ENCODE measurements at places on chromosomes 3 and 15.
A peak's percentile ranks its signal among the peaks of the same experiment; 100 is the strongest.

DNA sequence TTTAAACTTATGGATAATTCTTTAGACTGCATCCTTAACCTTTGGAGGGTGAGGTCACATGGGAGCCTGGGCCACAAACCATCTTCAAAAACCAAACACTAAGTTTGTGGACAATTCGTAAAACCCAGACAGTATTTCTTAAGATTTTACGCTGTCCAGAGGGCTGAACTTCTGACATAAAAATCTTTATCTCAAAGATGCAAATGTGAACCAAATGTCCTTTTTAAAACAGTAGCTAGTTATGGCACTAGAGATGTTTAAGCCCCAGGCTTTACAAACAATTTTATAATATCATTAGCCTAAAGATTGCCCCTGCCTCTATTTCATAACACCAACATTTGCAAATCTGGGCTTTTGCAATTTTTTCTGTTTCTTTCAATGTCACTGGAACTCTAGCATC is 287.2 kb downstream of the SATB1 start:
- no peak for DNase-seq

- DNase-seq = no peak
Measured at GRCh38 chr15:55499151-55499550, 8.9 kb downstream of the DNAAF4 start.

DNA sequence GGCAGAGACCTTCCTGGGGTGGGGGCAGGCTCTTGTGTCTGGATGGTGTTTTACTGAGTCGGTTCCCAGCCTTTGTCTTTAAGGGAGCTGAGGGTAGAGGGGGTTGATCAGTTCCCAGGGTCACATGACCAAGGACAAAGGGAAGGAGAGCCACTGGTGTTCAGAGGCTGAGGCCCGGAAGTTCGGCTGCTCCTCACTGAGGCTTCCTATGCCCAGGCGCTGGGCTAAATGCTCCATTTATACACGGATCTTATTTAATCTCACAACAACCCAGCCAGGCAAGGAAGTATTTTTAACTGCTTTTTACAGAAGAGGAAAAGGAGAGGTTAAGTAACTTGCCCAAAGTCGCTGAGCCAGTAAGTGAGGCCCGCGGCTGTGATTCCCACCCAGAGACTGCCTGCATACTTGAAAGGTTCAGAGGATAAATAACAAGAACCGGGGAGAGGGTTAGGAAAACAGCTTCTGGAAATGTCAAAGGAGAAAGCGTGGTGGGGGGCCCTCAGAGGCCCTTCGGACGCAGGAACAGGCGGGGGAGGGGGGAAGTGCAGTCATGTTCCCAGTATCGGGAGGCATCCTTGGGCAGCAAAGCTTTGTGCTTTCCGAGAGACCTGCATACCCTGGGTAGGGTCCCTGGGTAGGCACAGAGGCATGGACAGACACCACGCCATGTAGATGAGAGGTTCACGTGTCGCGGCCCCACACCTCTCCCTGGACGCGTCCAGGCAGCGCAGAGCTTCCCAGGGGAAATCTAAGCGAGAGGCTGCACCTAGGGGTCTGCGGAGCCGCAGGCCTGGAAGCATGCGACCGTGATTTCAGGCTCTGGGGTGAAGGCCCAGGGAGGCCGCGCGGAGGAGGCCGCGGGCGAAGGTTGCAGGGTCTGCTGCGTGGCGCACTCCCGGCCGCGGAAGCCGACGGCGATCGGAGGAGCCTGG is 21.3 kb downstream of the EPHB3 start:
- DNase-seq = peak; percentile 42

DNA sequence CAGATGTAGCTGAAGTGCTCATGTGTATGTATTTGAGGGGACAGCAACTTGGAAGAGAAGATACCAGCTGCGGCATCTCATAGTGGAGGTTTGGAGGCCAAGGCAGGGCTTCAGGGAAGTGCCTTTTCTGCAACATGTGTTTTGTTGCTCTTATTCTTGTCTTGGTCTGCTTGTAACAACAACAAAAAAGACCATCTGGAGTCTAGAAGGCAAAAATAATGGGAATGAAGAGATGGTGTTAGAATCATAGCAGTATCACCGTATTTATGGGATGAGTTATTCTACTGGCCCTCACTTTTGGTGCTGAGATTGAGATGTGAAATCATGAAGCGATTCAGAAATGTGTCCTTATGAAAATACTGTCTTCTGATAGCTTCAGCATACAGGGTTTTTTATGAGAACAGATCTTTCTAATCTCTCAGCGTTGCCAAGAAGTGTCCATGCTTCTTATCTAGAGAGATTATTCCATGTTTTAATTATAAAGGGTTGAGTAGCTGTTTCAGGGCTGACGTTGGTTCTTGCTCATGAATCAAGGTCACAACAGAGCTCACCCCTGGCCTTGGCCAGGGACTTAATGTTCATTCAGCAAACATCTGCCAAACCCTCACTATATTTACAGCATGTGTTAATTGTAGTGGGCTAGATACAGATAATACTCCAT is 58.0 kb downstream of the ITPR1 start:
- DNase-seq = no peak

- no peak for DNase-seq
Measured at GRCh38 chr15:38620851-38621594, 56.4 kb upstream of the RASGRP1 start.

DNA sequence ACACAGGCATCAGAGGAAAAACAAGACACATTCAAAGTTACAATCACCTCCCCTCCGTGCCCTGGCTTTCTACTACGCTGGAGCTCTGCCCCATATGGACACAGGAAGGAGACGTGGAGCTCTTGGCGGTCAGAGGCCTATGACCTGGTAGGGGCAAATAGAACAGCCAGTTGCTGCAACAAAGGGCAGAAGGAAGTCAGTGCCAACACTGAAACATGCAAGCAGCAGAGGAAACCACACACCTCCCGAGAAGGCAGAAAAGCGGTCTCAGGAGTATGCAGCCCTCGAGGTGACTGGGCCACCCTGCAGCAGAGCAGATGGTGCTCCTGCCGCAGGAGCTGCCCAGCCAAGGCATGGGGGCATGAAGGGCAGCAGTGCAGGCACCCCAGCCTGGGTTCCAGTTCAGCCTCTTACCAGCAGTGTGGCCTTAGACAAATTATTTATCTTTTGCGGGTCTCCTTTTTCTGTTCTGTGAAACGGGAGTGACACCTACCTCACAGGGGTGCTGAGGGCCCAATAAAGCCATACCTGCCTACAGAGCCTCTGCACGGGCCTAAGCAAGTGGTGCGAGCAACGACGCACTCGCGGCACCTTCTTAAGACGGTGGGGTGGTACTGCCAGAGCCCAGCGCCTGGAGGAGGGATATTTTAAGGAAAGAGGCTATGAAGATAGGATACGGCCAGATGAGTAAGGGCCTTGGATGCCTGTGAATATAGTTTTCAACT is 8.6 kb downstream of the ZXDC start:
- no peak for DNase-seq

- DNase-seq = no peak
Measured at GRCh38 chr3:189490337-189490736, 140.9 kb upstream of the TP63 start.

GRCh38 chr3:157204431-157204830 is 44.5 kb upstream of the CCNL1 start:
- DNase-seq = peak; percentile 28

GRCh38 chr3:185024406-185024805 is 128.5 kb downstream of the C3orf70 start:
- no peak for DNase-seq

GRCh38 chr3:15083252-15083651 is 15.7 kb downstream of the RBSN start:
- no peak for DNase-seq

GRCh38 chr3:45724911-45725310 is 35.7 kb downstream of the SACM1L start:
- DNase-seq = no peak

DNA sequence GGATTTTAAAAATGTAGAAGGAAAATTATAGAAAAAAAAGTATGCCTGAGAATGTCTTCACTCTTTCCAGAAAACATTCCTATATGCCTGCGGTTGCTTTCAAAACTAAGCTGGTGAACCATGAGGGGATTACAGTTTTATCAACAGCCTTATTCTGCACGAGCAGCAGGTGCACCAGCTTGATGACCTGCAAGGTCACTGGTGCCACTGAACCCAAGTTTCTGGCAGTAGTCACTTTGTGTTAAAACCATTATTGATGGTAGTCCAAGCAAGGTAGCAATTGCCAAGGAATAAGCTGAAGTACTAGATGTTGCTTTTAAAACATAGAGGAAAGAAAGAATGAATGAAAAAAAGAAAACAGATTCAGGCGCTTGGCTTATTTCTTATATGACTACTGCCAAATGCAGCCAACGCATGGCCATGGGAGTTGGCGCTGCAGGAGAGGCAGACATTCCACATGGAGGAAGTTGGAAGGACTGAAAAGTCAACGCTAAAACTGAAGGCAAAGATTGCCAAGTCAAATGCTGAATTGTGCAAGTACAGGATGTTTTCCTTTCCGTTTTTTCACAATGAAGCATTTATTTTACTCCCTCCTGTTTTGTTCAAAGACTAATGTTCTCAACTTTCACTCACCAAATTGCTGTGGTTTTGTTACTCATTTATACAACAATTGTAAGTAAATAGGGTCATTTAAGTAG is 601.4 kb downstream of the CADM2 start:
- DNase-seq = no peak

- peak; percentile 37 for DNase-seq
Measured at GRCh38 chr3:128297401-128298138, 144.3 kb downstream of the EEFSEC start.

DNA sequence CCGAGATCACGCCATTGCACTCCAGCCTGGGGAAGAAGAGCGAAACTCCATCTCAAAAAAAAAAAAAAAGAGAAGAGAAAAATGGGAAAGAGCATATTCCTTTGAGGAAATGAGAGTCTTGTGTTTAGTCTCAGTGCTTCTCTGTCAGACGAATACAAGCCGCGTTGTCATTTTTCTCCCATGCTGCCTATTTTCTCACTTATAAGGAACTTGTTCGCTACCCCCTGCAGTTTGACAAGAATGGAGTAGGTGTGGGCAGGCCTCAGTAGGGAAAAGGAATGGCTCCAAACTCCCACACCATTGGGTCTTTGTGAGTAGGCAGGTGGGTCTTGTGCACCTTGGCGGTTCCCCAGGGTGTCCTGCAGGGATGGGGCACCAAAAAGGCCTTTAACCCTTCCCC is 6.5 kb downstream of the GPR160 start:
- DNase-seq = no peak

DNA sequence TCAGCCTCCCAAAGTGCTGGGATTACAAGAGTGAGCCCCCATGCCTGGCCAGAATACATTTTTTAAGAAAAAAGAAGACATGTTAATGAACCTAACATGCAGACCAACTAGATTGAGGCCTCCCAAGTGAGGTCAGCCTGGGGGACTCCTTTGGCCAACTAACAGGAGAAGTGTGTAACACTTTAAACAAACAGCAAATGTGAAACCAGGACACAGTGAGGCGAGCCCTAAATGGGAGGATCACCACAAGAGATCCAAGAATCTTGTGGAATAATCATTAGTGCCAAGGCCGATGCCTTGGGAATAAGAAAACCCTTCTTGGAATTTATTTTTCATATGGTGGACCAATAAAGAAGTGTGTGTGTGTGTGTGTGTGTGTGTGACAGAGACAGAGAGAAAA is 73.9 kb downstream of the ATP10A start:
- DNase-seq = no peak

DNA sequence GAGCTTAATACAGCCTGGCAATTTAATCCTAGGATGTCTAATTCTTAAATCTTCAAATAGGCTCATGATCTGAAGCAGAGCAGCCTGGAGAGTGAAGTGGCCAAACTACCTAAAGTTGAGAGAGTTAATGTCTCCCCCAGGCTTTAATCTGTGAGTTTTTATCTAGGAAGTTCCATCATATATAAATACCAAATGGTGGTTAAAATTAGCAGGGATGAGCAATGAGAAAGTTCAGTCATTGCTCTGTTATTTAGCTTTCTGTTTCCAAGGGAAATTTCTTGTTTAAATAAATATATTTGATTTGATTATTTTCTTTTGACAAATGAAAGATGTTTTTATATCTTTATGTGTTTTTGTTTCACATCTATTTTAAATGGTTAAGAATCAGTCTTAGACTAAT is 274.4 kb upstream of the UMPS start:
- no peak for DNase-seq

DNA sequence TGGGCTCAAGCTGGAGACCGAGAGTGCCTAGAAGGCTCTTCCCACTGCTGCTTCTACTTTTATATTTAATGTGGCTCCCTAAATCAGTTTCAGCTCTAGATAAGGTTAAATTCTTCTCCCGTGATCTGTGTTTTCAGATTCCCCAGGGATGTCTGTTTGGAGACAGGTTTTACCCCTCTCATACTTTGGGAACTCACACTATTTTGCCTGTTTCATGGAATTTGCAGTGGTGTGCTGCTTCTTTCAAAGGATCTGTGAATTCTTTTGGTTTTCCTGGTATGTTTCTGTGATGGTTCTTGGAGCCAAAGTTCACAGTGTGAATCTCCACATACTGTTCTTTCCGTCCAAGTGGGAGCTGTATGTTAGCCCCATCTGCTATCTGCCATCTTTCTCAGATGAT is 238.3 kb upstream of the SLITRK3 start:
- DNase-seq = no peak

DNA sequence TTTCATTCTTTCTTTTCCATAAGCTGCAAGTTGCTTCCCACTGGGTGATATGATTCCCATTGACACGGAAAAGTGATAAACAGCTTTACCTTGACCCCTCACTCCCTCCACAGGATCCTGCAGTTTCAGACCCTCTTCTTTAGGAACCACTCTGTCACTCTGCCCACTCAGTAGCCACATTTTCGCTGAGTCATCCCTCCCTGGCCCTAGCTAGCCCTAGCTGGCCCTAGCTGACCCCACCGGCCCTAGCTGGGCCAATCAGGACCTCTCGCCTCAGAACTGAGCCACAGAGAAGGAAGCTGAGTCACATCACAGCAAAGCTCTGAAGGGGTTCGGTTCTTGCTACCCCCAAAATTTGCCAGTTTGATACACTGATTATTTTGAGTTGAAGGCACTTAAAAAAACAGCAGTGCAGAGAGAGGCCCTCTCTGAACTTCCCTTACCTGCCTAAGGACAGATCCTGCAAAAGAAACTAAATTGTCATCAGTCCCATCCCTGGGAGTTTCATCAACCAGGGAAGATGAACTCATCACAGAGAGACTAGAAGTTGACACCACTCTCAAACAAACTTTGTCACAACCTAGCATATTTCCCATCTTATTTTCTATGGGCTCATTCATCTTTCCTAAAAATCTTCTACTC is 233.5 kb upstream of the PROK2 start:
- DNase-seq = no peak

GRCh38 chr15:51218299-51218938 is 120.0 kb downstream of the CYP19A1 start:
- no peak for DNase-seq

- no peak for DNase-seq
Measured at GRCh38 chr3:181998828-181999227, 287.1 kb downstream of the SOX2 start.

DNA sequence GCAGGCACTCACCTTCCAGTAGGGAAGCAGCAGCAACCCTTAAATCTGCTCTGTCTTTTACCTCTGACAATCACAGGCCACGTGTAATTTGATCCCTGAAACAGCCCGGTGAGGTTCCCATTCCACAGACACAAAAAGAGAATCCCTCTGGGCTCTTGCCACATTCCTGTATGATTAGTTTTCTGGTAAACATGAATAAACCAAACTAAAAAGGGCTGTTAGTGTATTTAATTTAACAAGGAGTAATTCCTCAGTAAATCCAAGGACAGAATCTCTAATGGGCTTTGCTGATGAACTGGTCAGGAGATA is 186.9 kb downstream of the FAM43A start:
- DNase-seq = peak; percentile 69

- no peak for DNase-seq
Measured at GRCh38 chr15:69380100-69380725, 33.9 kb upstream of the KIF23 start.

GRCh38 chr3:99686955-99687612 is 48.7 kb downstream of the COL8A1 start:
- DNase-seq = no peak

GRCh38 chr3:8539419-8539818 is 37.8 kb downstream of the LMCD1 start:
- peak; percentile 38 for DNase-seq
